ENCODE measurements at places on chromosomes 1 and 21. TPM values are rescaled to one million over a fixed set of nuclear protein-coding genes. Genes with fewer than 3 reads are reported as not detected.

C1orf115 gene
- not detected for total RNA-seq

- DNase-seq = peak; percentile 18
- H3K4me3 ChIP-seq = no peak overlapping the region
- peaks cover 1% of the 10 kb centered on the region for H3K4me1 ChIP-seq
- no peak overlapping the region for H3K27ac ChIP-seq
Observed at GRCh38 chr1:235657747-235658526, 8.4 kb upstream of the GNG4 start.

FMO4 gene
- 1.8 TPM for total RNA-seq

GRCh38 chr1:100924212-100924611, 28.3 kb downstream of the SLC30A7 start:
- H3K4me3 ChIP-seq = no peak overlapping the region
- H3K36me3 ChIP-seq = peaks cover 22% of the 10 kb centered on the region
- no peaks in the 10 kb centered on the region for H3K27me3 ChIP-seq
- H3K4me1 ChIP-seq = peaks cover 29% of the 10 kb centered on the region
- no peak for DNase-seq
- H3K27ac ChIP-seq = peak overlapping the region; percentile 30

DNA sequence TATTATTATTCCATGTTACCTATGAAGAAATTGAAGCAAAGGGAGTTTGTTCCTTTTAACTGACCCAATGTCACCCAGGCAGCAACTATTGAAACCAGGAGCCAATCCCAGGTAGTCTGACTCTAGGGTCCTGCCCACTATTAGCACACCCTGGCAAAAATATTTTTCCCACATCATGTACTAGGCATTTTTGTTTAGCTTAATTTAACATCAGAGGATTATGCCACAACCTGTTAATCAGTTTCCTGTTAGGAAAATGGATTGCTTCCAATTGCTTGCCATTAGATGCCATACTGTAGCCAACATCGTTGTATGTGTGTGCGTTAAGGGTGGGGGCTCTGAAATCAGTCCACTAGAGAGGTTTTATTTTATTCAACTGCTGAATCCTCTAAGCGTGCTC, 281.1 kb downstream of the DNM3 start:
- no peak for DNase-seq
- H3K27me3 ChIP-seq = no peaks in the 10 kb centered on the region
- no peaks in the 10 kb centered on the region for H3K36me3 ChIP-seq
- H3K27ac ChIP-seq = no peak overlapping the region
- peaks cover 17% of the 10 kb centered on the region for H3K4me1 ChIP-seq

GRCh38 chr1:181396811-181397210, 86.5 kb upstream of the CACNA1E start:
- H3K4me3 ChIP-seq = no peak overlapping the region
- no peak overlapping the region for H3K27ac ChIP-seq

NR5A2 gene
- total RNA-seq = not detected

GRCh38 chr1:106995970-106996369, 60.5 kb upstream of the PRMT6 start:
- no peaks in the 10 kb centered on the region for H3K4me1 ChIP-seq
- H3K27ac ChIP-seq = no peak overlapping the region
- no peak for DNase-seq
- H3K4me3 ChIP-seq = no peak overlapping the region
- no peaks in the 10 kb centered on the region for H3K36me3 ChIP-seq

GRCh38 chr1:64495878-64496277, 25.9 kb downstream of the CACHD1 start:
- no peak overlapping the region for H3K4me3 ChIP-seq
- H3K4me1 ChIP-seq = no peaks in the 10 kb centered on the region
- H3K27ac ChIP-seq = no peak overlapping the region
- H3K27me3 ChIP-seq = peaks cover 19% of the 10 kb centered on the region
- no peak for DNase-seq

- no peaks in the 10 kb centered on the region for H3K36me3 ChIP-seq
- peaks cover 79% of the 10 kb centered on the region for H3K4me1 ChIP-seq
- DNase-seq = peak; percentile 77
Observed at GRCh38 chr1:117653732-117654492, 48.1 kb downstream of the TENT5C start.

DNA sequence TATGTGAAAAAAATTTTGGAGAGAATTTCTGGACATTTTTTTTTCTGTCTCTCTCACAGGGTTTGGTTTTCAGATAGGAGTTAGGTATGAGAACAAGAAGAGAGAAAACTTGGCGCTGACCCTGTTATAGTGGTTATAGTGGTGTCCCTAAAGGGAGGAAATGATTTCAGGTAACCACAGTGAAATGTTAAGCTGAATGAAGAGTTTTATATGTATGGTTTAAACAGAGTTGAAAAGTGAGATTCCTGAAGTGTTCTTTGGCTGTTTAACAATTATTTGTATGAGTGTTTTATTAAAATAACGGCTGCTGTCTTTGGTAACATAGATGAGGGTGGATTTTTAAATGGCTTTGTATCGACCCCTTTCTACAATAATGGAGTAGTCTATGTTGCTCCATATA, 6.3 kb downstream of the RBM15 start:
- H3K27ac ChIP-seq = no peak overlapping the region
- H3K4me3 ChIP-seq = peak overlapping the region; percentile 13
- H3K4me1 ChIP-seq = peaks cover 81% of the 10 kb centered on the region
- no peaks in the 10 kb centered on the region for H3K27me3 ChIP-seq
- DNase-seq = no peak

DNA sequence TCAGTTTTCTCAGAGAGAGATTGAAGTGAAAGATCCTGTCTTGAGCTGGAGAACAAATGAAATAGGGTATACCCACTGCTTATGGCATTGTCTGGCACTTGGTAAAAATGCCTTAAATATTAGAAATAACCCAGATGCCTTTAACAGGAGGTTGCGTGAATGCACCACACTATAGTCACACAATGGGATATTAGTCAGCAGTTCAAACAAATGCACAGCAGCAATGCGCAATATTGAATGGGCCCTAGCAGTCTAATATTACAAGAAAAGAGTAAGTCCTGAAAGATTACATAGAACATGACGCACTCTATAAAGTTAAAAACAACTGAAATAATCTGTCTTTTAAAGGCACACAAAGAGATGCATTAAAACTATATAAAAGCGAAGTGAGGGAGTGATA, 161.1 kb downstream of the EDEM3 start:
- H3K4me3 ChIP-seq = no peak overlapping the region
- no peaks in the 10 kb centered on the region for H3K4me1 ChIP-seq
- no peaks in the 10 kb centered on the region for H3K36me3 ChIP-seq

DNA sequence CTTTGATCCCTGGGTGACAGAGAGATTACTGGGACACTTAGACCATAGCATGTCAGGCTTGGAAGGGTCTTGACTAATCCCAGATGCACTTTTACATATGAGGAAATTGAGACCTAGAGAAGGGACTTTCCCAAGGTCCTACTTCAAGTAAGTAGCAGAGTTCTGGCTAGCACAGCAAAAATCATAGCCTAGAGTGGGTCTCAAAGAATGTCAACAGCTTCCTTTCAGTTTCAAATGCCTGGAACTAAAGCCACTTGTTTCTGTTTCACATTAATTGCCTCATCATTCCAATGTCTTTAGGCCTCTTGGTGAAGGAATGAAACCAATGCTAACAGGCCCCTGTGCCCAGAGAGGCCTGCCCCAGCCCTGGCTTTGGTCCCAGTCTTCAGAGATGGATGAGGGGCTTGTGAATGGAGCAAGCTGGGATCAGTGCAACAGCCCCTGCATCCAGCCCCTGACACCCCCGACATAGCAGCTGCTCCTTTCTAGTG, 26.6 kb downstream of the ATF3 start:
- peak; percentile 74 for DNase-seq
- peaks cover 2% of the 10 kb centered on the region for H3K36me3 ChIP-seq
- H3K4me3 ChIP-seq = no peak overlapping the region
- peaks cover 8% of the 10 kb centered on the region for H3K27me3 ChIP-seq

DNA sequence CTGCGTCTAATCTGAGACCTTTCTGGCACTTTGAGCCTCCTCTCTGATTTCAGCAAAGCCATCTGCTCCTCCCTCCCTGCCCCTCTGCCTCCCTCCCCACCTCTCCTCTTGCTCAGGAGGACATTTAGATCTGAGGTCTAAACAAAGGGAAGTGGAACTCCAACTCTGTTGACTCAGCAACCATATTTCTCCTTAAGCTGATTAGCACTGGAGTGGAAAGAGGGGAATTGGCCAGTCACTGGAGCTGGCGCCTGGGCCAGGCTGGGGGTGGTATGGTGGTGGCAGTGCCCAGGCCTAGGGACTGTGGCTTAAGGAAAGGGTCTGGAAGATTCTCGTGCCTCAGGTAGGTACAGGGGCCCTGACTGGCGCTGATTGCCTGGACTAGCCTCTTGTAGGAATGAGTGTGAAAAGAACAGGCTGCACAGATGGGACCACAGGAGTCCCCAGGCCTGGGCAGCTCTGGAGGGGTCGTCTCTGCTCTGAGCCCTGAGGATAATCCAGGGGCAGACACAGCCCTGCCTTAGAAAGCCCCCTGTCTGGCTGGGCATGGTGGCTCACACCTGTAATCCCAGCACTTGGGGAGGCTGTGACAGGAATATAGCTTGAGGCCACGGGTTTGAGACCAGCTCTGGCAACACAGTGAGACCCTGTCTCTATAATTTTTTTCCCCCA, 11.9 kb downstream of the SH2D2A start:
- H3K27ac ChIP-seq = peak overlapping the region; percentile 74
- no peaks in the 10 kb centered on the region for H3K27me3 ChIP-seq
- no peak overlapping the region for H3K4me3 ChIP-seq
- H3K36me3 ChIP-seq = peaks cover 69% of the 10 kb centered on the region
- peaks cover 57% of the 10 kb centered on the region for H3K4me1 ChIP-seq

DNA sequence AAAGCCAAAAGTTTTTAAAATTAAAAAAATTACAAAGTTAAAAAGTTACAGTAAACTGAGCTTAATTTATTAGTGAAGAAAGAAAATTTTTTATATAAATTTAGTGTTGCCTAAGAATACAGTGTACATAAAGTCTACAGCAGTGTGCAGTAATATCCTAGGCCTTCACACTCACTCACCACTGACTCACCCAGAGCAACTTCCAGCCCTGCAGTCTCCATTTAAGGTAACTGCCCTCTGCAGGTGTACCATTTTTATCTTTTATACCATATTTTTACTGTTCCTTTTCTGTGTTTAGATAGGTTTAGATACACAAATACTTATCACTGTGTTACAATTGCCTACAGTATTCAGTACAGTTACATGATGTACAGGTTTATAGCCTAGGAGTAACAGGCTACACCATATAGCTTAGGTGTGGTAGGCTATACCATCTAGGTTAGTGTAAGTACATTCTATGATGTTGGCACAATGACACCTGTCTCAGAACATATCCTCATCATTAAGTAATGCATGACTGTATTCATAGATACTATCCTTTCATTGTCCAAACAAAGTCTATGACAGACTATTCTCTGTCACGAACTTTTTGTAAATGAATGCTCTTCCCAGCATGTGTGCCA, 78.6 kb upstream of the PBX1 start:
- H3K4me3 ChIP-seq = no peak overlapping the region
- H3K36me3 ChIP-seq = no peaks in the 10 kb centered on the region
- H3K4me1 ChIP-seq = no peaks in the 10 kb centered on the region

PDC gene
- not detected for total RNA-seq

DNA sequence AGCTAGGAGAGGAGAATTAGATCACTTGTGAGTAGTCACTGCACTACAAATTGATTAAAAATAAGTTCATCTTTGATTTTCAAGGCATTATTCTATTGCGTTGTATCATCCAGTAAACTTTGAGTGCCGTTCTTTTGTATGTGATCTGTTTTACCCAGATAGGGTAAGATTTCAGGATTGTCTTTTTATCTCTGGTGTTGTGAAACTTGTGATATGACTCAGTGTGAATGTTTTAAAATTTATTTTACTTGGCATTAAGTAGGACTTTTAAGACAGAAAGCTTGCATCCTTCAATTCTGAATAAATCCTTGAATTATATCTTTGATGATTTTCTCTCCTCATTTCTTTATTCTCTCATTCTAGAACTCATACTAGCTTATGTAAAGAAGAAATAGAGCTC, 93.3 kb upstream of the ADAMTS5 start:
- no peaks in the 10 kb centered on the region for H3K4me1 ChIP-seq
- no peaks in the 10 kb centered on the region for H3K27me3 ChIP-seq
- no peak for DNase-seq
- H3K4me3 ChIP-seq = no peak overlapping the region

GNPAT gene
- 45.6 TPM for total RNA-seq

- no peaks in the 10 kb centered on the region for H3K4me1 ChIP-seq
- H3K4me3 ChIP-seq = no peak overlapping the region
- H3K36me3 ChIP-seq = no peaks in the 10 kb centered on the region
- no peak for DNase-seq
- H3K27ac ChIP-seq = no peak overlapping the region
- H3K27me3 ChIP-seq = peaks cover 3% of the 10 kb centered on the region
Observed at GRCh38 chr1:169003864-169004516, 102.5 kb upstream of the ATP1B1 start.

C1orf87 gene
- total RNA-seq = not detected

DNA sequence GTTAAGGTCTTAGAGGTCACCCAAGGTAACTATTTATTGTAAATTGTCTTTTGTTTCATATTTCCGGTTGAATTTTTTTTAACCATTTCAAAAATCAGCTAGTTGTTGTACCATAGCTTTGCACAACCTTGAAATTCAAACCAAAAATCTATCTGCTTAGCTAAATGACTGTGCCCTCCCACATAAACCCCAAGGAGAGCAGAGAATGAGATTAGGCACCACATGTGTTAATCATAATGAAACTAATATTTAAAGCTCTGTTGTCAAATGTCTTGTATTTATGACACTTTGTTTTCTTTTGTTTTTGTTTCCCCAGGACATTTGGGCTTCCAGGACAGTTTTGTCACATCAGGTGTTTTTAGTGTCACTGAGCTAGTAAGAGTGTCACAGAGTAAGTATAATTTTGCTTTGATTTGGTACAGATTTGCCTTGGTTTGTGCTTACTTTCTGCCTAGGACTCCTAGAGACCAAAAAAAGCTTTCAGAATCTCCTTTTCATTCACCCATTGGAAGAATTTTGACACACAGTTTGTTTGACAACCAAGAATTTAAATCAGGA, 249.9 kb downstream of the NFIA start:
- DNase-seq = peak; percentile 66
- H3K4me3 ChIP-seq = peak overlapping the region; percentile 3
- H3K27me3 ChIP-seq = peaks cover 20% of the 10 kb centered on the region
- no peaks in the 10 kb centered on the region for H3K36me3 ChIP-seq
- peak overlapping the region; percentile 83 for H3K27ac ChIP-seq

GRCh38 chr1:157115429-157115838, 15.8 kb upstream of the ETV3L start:
- no peak for DNase-seq
- peaks cover 17% of the 10 kb centered on the region for H3K27me3 ChIP-seq
- H3K4me3 ChIP-seq = no peak overlapping the region
- H3K27ac ChIP-seq = no peak overlapping the region
- peaks cover 13% of the 10 kb centered on the region for H3K4me1 ChIP-seq

NOS1AP gene
- total RNA-seq = not detected

DNA sequence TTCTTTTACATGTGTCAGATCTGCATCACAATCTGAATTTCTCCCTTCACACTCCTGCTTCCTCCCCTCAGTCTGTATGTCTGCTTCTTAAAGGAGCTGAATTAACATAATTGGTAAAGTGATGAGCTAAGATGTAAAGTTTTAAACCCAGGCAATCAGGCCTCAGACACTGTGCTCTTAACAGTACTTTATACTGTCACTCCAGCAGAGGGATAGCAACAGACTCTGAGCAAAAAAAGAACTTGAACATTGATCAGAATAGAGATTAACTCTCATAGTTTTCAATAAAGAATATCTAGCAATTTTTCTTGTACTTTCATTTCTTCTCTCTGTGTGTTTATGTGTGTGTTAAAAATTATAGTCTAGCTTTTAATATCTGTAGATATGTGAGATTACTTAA, 110.3 kb downstream of the DUSP10 start:
- H3K4me1 ChIP-seq = no peaks in the 10 kb centered on the region
- H3K4me3 ChIP-seq = no peak overlapping the region
- no peak overlapping the region for H3K27ac ChIP-seq
- no peak for DNase-seq
- peaks cover 7% of the 10 kb centered on the region for H3K27me3 ChIP-seq

- no peaks in the 10 kb centered on the region for H3K36me3 ChIP-seq
- H3K4me1 ChIP-seq = no peaks in the 10 kb centered on the region
- H3K4me3 ChIP-seq = no peak overlapping the region
- no peak overlapping the region for H3K27ac ChIP-seq
Observed at GRCh38 chr21:31892686-31893085, 19.9 kb downstream of the HUNK start.

Measured in activated CD4-positive, alpha-beta T cell treated with anti-CD3 and anti-CD28 coated beads, Interleukin-2, amount 10 ng/mL, durations not matched to agents 24 days and 14 days (primary cell).